ENCODE measurements at places on chromosomes 7 and 10.

DNA sequence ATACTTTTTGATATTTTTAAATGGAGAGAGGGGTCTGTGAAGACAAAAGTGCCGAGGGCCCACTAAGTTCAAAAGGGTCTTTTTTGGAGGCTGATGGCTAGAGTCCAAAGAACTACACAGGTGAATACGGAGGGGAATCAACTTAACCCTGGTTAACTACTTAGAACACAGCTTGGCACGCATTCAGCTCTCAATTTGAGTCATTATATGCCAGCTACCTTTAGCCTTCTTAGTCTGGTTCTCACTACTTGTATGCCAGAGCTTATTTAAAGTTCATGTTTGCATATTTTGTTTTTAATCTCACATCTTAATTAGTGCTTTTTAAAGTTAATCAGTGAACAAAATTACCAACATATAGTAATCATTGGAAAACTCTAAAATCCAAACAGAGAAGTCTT is 80.8 kb downstream of the VWDE start:
- no peak for DNase-seq

GRCh38 chr10:35685402-35685801 is 43.3 kb upstream of the FZD8 start:
- no peak for DNase-seq

GRCh38 chr7:41969561-41970105 is 266.7 kb upstream of the INHBA start:
- DNase-seq: no peak

DNA sequence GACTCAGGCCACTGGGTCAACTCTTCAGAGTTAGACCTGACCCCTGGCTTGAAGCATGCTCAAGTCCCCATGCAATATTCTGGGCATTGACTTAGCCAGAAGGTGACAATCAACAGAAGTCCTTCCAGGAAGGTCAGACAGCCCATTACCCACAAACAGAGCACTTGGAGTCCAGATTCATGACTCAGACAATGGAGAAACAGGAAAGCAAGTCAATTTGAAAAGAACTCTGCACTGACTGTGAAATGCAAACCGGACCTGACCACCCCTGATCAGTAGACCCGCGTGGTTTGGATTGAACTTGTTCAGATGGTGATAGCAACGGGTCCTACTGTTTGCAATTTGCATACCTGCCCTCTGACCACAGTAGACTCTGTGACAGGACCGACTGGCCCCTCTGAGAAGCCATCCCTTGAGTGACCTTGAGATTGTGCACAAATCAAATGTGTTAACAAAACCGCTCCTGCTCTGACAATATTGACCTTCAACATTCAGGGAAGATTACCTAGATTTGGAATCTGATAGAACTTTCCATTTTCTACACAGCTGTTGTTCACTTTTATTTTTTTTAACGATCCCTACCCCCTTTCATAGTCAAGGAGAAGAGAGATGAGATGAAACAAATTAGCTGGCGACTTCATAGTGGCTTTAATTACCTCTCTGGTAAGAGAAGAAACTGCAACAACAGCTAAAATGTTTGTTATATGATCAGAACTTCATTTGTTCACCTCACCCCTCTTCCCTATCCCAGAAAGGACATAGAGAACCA is 138.7 kb downstream of the NRP1 start:
- no peak for DNase-seq

DNA sequence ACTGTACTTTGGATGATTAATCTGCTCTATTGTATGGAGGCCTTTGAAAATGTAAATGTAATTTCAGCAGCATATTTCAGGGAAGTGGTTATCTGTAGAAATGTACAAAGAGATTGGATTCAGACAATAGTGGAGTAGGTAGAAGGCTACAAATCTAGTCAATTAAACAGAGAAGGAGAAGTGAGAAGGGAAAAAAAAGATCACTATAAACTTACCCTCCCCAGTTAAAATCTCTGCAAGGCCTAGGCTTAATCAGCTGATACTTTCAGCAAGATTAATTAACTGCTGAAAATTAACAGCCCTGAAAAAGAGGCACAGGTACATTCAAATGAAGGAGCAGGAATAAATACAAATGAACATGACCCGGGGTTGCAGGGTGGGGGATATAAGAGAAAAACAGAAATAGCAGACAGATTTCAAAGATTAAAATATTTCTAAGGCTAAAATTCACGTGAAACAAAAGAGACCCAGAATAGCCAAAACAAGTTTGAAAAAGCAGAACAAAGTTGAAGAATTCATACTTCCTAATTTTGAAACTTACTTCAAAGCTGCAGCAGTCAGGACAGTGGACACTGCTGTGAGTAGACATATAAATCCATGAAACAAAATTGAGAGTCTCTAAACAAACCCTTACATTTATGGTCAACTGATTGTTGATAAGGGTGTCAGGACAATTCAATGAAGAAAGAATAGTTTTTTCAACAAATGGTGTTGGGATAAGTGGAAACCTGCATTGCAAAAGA is 96.0 kb downstream of the NRCAM start:
- no peak for DNase-seq

- no peak for DNase-seq
Measured at GRCh38 chr10:50604809-50605208, 18.9 kb downstream of the SGMS1 start.

DNA sequence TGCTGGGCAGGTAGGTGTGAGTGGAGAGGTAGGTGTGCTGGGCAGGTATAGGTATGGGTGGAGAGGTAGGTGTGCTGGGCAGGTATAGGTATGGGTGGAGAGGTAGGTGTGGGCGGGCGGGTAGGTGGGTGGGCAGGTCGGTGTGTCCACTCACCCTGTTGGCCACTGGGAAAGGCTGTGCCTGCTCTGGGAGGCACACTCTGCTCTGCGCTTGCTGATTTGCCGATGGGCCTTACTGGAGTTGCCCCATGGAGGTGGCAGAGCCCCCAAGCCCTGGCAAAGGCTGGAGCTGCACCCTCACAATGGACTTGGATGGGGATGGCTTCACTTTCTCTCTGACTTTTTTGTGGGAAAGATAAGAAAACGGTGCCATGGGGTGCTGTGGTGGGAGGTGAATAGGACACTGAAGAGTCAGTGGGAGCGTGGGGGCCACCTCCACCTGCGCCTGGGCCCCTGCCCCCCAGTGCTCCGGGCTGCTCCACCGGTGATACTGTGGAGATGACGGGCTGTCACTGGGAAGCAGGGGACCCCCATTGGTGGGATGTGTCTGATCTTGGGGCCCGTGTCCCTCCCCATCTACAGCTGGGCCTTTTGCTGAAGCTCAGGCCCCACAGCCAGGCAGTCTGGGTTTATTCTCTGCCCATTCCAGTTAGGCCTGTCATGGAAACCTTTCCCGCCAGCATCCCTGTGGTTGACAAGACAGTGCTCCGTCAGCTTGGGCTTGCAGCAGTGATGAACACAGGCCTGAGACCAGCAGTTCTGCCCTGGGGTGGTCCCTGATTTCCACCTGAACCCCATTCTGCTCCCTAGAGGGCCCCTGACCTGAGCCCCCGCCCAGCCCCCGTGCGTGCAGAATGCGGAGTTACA is 75.0 kb downstream of the NKX6-2 start:
- DNase-seq: no peak

GRCh38 chr7:126698909-126699308 is 553.8 kb downstream of the GRM8 start:
- DNase-seq: no peak

DNA sequence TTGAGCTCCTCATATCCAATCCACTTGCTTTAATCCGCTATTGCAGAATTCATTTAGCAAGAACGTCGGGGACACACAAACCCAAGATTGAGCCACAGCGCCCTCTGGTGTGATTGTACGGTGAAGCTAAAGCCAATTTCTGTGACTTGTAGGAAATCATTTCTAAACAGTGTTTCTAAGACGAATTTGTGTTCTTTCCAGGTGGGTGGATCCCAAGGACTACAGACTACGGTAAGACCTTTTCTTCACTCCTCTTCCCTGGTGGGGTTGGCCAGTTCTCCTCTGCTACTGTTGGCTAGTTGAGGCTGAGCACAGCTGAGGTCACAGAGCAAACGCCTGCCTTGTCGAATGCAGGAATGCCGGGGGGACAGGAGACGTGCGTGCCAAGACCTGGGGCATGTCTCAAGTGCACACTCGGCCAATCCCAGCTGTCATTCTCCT is 5.2 kb downstream of the DMBT1 start:
- peak; percentile 37 for DNase-seq

DNA sequence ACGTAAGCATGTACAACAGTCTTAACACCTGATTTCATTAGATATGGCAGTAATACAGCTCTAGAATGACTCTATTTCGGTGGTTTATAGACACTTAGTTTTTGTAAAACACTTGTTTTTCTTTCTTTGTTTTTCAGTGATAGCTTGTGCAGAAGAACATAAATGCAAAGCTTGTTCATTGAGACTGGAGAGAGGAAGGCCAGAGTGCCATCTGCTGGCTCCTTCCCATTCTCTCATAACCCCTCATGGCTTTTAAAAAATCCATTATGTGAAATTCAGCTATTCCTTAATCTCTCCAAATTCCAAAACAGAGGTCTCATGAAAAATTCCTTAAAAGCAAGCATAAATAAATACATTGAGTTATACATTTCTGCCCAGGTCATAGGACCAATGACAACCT is 76.3 kb downstream of the CACNB2 start:
- DNase-seq: no peak

- DNase-seq: no peak
Measured at GRCh38 chr10:16663444-16663843, 141.8 kb upstream of the C1QL3 start.

DNA sequence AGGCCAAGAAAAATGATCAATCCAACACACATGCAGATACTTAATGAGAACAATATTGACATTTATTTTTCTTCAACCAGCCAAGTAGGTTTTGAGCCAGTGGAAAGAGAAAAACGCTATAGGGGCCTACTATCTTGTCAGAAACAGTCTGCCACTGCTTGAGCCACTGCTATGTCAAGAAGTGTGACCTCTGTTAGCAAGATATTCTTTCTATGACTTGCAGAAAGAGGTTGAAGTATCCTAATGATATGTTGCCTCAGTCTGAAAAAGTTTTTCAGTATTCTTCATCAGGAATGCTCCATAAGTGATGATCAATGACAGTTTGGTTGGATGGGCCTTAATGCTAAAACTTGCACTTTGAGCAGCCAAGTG is 328.4 kb upstream of the KCND2 start:
- no peak for DNase-seq

DNA sequence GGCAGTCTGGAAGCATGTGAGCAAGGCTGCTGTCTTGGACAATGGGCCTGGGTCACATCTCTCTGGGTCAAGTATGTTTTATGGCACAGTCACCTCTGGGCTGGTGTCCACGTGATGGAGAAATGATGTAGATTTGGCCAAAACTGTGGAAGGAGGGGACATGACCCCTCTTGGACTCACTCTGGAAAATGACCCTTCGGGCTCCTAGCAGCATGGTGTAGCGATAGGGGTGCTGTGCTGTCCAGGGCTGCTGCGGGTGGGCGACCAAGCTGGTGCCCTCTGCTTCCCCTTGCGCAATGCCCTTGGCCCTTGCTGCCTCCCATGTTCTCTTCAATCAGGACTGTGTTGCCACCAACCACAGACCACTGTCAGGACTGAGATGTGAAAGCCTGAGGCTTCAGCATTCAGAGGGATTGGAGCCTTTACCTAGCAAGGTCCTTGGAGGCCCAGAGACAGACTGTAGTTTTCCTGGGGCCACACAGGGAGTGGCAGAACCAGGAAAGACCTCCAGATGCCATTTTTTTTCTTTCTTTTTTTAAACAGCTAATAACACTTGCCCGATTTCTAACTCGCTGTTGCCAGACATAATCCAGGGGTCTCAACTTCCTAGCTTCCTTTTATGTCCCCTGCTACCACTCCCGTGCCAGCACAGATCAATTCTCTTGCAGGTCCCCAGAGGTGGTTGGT is 6.1 kb downstream of the CYP26A1 start:
- no peak for DNase-seq

GRCh38 chr10:28072573-28072972 is 73.7 kb upstream of the ODAD2 start:
- no peak for DNase-seq

GRCh38 chr7:112449902-112450806 is at the start of gene IFRD1:
TSS of gene IFRD1 (plus strand) at chr7:112450460. CDS start at chr7:112450689, 229 bp downstream.
- peak; percentile 96 for DNase-seq

DNA sequence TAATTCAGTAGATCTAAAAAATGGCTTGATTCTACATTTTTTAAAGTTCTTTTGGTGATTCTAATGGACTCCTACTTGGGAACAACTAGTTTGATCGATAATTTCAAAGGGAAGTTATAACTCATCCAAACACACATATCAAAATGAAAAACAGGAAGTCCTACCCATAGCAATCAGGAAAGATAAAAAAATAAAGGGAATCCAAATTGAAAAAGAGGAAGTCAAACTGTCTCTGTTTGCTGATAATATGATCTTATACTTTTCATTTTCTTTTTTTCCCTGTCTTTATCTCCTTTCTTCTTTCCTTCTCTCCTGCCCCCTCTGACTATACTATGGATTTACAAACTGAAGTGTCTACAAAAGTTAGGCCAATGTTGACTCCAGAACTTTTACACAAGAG is 118.8 kb downstream of the IQUB start:
- no peak for DNase-seq

GRCh38 chr10:124709861-124710260 is 34.3 kb downstream of the FAM53B start:
- DNase-seq: no peak

- DNase-seq: no peak
Measured at GRCh38 chr7:41466760-41467384, 236.0 kb downstream of the INHBA start.

DNA sequence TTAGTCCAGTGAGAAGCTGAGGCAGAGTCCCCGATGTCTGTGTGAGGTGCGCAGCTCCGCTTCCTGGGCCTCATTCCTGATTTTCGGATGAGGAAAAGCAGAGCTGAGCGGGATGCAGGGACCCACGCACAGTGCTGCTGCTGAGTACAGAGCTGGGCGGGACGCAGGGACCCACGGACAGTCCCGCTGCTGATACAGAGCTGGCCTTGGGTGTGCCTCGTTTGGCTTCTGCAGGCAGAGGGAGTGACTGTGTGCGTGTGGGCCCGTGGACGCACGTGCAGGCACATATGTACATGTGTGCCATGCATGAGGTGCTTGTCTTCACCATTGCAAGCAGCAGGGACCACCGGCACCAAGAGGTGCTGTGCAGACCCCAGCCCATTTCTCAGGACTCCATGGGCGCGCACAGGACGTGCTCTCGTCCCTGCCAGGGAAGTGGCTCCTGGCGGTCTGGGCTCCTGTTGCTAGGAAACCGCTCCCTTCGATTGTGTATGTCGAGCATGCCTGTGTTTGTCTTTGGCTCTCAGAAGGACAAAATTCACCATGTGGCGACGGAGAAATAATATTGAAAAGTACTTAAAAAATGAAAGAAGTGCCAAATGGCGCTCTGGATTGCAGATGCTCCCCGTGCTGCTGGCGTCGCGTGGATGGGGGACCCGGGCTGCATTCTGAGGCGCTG is 303.8 kb upstream of the MKI67 start:
- DNase-seq: no peak

Data from stimulated activated CD4-positive, alpha-beta T cell treated with anti-CD3 and anti-CD28 coated beads, Interleukin-1b, Interleukin-23, amount 100 ng/mL, for 1 hour (primary cell).